ENCODE measurements at places on chromosomes 2 and 18. TPM values are rescaled to one million over a fixed set of nuclear protein-coding genes. Genes with fewer than 3 reads are reported as not detected.

The DNAH6 gene
- total RNA-seq = 1.1 TPM

The LAMA1 gene
- 0.34 TPM for total RNA-seq

The MAB21L4 gene
- not detected for total RNA-seq

The C2orf74 gene
- total RNA-seq = 28.2 TPM

The FKBP7 gene
- 3.7 TPM for total RNA-seq

The LCLAT1 gene
- 17.7 TPM for total RNA-seq

The SLC19A3 gene
- not detected for total RNA-seq

The HTR2B gene
- 0.57 TPM for total RNA-seq

The CCDC74B gene
- not detected for total RNA-seq

DNA sequence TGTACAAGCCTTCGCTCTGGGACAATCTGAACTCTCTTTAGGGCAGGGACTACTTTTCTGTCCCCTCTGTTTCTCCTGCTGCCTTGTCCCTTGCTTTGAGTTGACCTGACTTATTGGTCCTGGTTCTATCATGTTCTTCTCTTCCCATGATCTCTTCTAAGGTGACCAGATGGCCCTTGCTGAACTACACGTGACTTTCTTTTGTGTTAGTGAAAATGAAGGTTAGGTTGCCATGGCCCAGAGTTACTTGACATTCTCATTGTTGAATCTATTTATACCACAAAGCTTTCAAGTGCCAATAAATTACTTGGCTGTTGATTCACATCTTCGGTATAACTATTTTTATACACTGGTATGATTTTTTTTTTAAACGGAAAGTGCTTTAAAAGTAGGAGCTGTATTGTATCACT lies 24.4 kb downstream of the MRPL33 start:
- DNase-seq = no peak

DNA sequence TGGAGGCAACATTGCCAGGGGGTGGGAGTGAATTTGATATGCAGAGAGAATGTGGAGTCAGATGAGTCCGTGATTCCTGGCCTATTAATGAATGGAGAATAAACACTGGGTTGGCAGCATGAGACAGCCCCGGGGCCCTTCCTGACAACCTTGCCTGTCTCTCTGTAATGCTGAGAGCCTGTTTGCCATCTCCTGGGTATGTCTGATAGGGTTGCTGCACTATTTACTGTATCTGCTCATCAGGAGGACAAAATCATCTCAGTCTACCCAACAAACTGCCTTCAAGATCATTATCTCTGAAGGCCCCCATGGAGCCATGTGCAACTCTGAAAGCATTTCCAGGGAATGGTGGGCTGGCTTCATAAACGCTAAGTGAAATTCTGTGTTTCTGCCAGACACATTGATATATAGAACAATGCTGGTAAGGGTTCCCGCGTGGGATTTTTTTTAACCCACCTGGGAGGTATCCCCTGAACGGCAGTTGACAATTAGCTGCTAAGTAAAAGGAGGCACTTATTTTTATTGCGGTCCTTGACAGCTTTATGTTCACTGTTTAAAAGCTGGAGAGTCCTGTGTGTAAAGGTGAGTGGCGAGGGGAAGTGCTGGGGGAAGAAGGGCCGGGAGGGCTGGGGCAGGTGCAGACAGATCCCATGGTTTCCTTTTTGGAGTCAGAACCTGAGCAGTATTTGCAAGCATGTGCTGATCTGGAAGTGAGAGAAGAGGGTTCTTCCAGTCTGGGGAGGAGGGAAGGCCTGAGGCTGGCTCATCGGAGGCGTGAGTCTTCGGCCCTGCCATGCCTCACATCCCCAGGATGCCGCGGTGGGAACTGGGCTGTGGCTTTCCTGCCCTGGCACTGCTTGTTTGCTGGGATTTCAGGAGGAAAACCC lies 64.8 kb downstream of the ARHGAP25 start:
- no peak for DNase-seq

GRCh38 chr2:200399046-200399445 lies 92.6 kb downstream of the SPATS2L start:
- no peak for DNase-seq

- DNase-seq = no peak
Measured at GRCh38 chr2:23503682-23504081, 118.7 kb downstream of the KLHL29 start.

DNA sequence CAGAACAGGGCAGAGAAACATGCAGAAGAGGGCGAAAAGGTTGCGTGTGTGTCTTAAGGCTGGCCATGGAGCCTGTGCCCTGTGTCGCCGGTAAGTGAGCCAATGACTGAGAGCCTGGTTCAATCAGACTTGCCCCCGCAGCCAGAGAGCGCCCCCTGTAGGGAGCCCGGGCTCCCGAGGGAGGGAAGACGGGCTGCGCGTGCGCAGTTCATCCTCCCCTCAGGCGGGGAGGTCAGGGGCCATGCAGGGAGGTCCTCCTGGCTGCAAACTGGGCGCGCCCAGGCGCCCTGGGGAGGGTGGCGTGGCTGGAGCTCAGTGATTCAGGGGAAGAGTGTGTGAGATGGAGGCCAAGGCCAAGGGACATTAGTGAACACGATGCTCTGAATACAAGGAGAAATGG lies 276.6 kb downstream of the PHLPP1 start:
- peak; percentile 47 for DNase-seq

GRCh38 chr2:80429251-80429650 lies 124.7 kb upstream of the LRRTM1 start:
- DNase-seq = no peak

DNA sequence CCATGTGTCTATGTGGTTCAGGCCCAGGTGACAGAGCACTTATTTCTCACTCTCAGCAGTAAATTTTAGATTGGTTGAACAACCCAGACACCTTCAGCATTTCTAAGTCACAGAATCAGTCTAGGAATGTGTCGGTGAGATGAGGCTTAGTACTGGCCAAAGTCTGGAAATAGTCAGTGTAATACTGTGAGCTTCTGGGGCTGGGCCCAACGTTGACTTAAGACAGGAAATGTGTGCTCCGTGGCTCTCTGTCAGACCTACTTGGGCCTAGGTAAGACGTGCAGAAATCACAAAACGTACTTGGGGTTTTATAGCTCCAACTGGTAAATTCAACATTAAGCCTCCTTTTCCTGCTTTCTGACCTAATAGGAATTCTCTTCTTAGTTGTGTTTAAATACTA lies 160.3 kb upstream of the COL3A1 start:
- DNase-seq = no peak

DNA sequence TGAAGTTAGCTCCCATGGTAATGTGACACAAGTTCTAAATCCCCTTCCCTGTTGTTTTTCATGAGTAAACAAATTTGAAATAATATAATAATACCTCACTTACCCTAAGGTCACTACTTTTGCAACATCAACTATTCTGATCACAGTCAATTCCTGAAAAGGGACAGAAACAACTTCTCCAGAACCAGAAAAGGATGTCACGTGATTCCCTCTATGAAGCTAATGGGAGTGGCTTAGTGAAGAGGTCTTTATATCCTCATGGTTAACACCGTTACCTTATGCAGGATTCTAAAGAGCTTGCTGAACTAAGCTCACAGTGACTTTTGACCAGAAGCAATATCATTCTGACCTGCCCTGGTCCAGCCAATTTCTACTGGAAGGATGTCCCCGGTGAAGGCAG lies 51.6 kb downstream of the DOCK10 start:
- no peak for DNase-seq

- DNase-seq = no peak
Measured at GRCh38 chr2:176562359-176563078, 293.3 kb downstream of the MTX2 start.

GRCh38 chr2:101012706-101013181 lies 10.7 kb downstream of the RPL31 start:
- DNase-seq = no peak

GRCh38 chr2:96702098-96702785 lies 37.6 kb downstream of the LMAN2L start:
- DNase-seq = no peak

DNA sequence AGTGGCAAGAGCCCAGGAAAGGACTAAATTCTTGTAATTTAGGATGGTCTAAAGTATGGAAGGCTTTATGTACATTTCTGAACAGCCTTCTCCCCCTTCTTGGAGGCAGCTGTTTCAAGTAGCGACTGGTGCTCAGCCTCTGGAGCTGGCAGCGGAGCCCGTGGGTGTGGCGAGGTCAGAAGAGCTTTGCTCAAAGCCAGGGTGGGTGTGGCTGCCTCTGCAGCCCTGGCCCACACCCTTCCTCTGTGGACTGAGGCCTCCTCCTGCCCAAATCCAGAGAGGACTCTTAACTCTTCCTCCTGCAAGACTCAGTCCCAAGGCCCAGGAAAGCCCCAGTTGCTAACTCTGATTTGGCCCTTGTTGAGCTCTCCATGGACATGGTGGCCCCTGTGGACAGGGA lies 202.1 kb upstream of the REV1 start:
- DNase-seq = no peak

DNA sequence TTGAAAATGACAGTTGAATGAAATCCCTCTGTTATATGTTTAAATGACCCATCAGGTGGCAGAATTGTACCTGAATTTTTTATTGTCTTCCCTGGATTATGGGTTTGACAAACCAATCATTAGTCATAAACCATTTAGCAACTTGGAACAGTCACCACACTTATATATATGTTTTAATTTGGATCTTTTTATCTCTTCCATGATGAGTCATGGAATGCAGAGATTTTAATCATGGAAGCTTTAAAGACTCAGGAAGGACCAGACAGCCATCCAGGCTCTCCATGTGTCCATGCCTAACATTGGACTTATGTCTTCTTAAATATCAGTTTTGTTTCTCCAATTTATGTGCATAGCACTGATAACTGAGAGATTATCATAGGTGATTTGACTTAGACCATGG lies 188.3 kb upstream of the ZSWIM2 start:
- no peak for DNase-seq

- DNase-seq = no peak
Measured at GRCh38 chr2:229416116-229416694, 145.1 kb upstream of the PID1 start.

DNA sequence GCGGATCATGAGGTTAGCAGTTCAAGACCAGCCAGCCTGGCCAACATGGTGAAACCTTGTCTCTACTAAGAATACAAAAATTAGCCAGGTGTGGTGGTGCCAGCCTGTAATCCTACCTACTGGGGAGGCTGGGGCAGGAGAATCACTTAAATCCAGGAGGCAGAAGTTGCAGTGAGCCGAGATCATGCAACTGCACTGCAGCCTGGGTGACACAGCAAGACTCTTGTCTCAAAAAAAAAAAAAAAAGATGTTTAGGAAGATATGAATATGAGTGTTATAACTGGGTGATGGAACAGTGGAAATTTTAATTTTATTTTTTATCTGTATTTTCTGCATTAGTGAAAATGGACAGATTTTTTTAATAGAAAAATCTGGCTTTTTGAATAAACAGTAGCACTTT lies 14.5 kb downstream of the MAPRE2 start:
- DNase-seq = no peak

GRCh38 chr2:200479692-200480265 lies 30.1 kb downstream of the KCTD18 start:
- no peak for DNase-seq

DNA sequence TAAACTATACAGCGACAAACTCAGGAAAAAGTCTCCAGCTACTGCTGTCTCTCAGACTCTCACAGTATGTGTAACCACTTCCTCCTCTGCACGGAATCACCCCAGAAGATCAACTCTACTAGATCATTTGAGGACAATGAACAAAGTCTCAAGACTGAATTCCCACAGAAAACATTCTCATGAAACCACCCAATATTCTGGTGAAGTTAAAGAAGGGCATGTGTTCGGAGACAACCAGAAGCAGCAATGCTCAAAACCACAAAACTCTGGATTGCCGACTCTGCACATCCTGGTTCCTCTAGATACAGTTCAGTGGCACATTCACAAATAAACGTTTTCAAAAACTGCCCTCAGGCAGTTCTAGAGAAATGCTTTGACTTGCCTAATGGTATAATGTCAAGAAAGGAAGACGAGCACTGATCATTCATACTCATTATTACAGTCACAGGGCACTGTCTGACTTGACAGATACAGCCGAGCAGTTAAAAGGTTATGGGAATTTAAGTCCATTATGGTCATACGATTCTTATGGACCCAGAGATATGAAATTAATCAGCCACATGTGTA lies 91.9 kb upstream of the STK17B start:
- DNase-seq = no peak

DNA sequence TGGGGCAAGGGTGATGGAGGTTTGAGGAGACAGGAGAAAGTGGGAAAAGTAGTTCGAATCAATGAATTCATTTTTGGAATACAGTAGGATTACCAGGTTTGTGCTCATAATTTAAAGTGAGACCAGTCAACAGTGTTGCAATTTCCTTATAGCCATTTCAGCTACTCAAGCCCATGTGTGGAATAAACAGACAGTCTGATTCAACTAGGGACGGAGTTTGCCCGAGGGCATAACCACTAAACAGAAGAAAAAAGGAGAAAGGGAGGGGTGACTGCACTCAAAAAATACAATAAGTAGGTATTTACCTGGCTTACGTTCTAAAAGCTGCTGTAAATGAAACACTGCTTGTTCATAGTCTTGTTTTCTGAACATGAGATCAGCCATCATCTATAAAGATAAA lies 55.2 kb downstream of the TTC21B start:
- no peak for DNase-seq

DNA sequence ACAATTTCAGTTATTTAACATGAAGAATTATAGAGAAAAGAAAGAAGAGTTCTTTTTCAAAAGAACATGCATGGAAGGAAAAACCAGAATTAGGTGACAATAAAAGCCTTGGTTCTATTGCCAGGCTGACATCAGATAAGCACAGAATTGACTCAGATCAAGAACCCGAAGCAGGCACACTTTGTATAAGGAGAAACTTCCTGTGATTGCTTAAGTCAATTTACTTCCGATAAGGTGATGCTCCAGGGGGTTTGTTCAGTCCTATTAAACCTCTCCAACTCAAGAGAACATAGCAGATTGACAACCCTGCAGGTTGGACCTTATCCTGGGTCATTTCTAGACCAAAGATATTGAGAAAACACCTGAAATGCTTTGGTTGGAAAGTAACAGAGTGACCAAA lies 31.4 kb downstream of the GAREM1 start:
- no peak for DNase-seq

DNA sequence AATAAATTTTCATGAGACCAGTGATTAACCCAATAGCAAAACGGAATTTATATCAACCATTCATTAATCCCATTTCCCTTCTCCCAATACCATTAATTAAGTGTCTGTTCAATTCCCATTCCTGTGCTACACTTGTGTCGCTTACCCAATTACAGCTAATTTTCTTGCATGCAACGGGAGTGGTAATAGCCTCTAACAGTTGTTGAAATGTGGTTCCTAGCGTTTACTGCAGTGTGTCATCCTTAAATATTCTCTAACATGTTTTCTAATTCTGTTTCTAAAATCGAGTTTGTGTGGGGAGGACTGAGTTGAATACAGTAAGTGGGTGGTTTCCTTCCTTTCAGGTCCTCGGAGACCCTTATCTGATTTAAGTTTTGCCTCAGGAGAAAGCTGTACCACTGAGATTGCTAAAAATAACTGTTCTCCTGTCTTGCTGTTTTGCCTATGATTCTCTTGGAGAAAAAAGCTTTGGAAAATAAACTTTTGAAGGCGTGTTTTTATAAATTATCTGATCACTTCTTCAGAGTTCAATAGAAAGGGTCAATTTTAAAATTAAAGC lies 59.3 kb upstream of the LRRTM1 start:
- no peak for DNase-seq

GRCh38 chr2:231460073-231460835 lies 4.0 kb downstream of the NCL start:
- no peak for DNase-seq

GRCh38 chr2:26351375-26352090 lies 4.9 kb upstream of the ADGRF3 start:
- DNase-seq = no peak

- DNase-seq = no peak
Measured at GRCh38 chr2:237270520-237270919, 143.4 kb downstream of the COL6A3 start.

GRCh38 chr2:187916799-187917198 lies 362.6 kb upstream of the TFPI start:
- no peak for DNase-seq
